ENCODE measurements at places on chromosomes 1 and 21.
A peak's percentile ranks its signal among the peaks of the same experiment; 100 is the strongest.

GRCh38 chr1:118151312-118151937 lies 33.6 kb downstream of the SPAG17 start:
- no peak for DNase-seq

DNA sequence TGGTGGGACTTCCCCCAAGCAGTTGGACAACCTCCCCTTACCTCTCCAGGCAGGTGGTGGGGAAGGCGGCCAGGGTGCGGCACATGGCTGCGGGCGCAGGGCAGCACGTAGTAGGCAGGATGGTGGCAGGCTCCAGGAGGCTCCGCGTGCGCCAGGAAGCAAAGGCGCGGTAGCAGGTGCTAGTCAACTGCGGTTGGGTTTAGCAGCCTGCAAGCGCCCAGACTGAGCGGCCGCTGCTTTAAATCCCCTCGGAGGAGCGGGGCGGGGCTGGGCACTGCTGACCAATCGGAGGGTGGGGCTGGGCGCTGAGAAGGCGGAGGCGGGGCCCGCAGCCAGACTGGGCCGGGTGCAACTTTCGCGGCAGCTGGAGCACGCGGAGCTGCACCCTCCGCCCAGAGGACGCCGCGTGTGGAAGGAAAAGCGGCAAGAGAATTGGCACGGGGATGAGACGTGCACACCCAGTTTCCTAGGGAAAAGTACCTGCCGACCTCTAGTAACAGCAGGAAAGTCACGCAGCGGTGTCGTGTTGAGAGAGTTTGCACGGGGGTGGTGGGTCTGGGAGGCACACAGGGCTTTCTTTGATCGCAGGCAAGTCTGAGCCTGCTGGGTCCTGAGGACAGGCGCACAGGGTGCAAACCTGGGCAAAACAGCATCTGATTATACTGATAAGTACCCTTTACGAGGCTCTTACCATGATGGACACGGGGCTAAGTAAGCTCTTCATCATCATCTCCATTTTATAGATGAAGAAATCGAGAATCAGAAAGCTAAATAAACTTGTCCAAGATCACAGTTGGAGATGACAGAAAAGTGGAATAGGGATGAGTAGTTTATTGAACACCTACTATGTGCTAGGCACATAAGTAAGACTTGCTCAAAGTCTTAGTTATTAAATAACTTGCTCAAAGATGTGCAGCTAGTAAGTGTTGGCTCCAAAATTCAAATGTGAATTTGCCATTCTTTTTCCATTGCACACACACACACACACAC lies at the start of gene RGS16:
Gene RGS16 (minus strand): TSS at position 215 of the 990 bp plus-strand sequence. CDS start 130 bp downstream, at position 85.
- DNase-seq: no peak

DNA sequence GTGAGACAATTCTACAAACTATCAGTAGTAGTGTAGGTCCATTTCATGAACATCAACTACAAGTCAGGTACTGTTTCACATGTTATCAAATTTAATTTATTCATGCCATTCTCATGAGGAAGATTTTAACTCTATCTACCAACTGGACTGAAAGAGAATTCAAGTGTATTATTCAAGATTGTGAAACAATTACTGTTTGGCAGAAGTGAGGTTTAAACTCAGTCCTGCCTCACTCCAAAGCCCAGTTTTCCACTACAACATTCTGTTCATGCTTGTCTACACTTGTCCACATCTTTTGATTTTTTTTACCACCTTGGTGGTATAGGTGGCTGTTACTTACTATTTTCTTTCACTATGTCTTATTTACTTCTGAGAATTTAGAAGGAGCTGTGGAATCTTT lies 272.9 kb downstream of the TGFB2 start:
- DNase-seq: no peak

DNA sequence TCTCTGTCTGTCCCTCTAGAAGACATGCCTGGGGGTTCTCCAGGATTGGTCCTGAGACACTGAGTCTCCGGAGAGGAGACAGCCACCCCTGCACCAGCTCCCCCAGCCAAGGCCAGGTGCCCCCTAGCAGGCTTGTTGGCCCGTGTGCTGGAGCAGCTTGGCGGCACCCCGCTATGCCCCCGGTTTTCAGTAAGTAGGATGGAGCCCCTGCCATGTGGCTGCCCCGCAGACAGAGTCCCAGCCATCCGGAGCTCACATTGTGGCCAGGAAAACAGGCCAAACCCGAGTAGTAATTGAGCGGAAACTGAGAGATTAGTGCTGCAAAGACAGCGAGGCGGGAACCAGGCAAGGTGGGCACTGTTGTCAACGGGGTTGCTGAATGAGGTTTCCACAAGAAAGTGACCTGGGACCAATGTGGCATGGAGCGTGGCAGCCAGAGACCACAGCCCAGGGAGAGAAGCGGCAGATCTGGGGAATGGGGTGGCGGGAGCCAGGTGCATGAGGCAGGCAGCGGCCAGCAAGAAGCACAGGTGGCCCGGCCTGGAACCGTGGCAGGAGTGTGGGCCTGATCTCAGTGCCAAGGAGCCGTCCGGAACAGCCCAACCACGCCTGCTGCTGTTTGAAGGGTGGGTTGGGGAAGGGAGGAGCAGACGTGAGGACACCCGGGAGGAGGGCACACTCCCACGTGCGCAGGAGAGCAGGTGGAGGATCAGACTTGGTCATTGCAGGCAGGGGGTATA lies 137.4 kb upstream of the VAMP3 start:
- no peak for DNase-seq

DNA sequence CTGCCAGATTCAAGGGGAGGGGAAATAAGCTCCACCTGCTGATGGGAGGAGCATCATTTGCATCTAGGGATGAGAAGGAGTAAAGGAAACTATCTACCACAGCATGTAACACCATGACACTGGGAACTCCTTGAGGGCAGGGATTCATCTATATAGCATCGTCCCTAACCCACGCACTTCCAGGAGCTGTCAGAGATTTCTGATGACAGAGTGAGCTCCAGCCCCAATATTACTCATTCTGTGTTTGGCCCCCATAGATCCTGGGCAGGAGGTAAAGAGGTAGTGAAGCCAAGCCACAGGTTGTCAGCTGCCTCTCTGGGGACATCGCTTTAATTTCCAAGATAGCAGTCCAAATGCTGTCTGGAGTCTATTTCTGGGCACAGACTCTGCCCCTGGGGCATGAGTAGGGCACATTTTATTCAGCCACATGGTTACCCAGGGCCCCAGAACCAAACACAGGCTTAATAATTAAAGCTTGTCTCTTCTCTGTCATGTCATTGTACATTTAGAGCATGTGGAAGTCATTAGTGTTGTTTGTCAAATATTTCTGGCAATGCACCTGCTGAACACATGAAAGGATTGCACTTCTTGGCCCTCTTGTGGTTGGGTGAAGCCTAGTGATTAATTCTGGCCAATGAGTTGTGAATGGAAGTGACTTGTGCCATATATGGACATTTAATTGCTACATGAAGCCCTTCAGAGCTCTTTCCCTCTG lies 105.9 kb upstream of the POU3F1 start:
- no peak for DNase-seq

DNA sequence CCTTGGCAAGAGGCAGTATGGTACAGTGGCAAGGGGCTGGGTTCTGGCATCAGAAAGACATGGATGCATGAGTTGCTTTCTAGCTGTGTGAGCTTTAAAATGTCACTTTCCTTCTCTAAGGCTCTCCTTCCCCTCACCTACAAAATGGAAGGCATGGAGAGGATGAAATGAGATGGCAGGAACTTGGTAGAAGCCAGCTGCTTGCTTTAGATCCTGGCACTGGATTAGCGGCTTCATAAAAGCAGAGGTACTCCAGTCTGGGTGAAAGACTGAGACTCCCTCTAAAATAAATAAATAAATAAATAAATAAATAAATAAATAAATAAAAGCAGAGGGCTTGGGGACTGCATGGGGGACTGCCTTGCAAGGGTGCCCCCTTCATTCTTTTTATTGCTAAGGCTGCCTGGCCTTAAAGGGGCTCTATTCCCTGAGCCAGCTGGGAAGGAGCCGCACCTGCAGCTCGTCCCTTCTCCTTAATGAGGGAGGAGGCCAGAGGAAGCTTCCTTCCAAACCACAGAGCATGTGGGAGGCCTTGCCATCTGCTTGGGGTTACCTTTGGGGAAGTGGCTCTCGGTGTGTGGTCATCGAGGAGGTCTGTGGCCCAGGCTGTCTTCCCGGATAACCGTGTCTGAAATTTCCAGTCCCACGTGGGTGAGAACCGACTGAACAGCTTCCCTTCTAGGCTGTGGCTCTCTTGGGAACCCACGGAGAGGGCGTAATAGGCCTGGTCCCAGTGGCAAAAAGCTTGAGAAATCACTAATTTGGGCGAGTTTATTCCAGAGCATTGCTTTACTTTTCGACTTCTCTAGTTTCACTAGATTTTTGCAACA lies 2.0 kb upstream of the ATP13A2 start:
- DNase-seq: no peak

DNA sequence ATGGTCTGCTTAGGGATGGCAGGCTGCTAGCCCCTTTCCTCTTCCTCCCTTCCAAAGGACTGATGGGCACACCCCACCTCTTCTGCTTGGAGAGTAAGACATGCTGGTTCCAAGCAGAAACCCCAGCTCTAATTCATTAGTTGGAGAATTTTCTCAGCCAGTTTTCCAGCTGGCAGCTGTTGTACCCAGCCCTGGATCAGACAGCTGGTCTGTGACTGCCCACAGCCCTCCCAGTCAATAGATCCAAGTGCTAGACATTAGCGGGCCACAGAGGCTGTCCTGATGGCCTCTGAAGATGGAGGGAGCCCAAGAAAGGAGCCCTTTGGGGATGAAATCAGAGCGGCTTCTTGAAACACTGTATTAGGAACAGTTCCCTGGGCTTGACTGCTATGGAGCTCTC lies 35.8 kb downstream of the ACOT11 start:
- DNase-seq: no peak

DNA sequence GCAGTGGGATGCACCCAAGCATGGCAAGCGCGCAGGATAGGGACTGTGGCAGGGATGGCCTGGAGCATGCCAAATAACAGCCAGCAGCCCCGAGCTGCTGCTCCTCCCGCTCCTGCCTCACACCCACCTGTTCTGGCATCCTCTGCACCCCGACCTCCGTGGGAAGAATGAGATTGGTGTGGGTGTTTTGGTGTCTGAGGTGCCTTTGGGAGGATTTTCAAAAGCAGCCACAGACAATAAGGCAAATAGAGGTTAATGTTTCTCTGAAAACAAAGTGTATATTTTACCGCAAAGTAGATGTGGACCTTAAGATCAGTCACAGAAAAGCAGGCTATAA lies 35.5 kb downstream of the IGFN1 start:
- DNase-seq: no peak

DNA sequence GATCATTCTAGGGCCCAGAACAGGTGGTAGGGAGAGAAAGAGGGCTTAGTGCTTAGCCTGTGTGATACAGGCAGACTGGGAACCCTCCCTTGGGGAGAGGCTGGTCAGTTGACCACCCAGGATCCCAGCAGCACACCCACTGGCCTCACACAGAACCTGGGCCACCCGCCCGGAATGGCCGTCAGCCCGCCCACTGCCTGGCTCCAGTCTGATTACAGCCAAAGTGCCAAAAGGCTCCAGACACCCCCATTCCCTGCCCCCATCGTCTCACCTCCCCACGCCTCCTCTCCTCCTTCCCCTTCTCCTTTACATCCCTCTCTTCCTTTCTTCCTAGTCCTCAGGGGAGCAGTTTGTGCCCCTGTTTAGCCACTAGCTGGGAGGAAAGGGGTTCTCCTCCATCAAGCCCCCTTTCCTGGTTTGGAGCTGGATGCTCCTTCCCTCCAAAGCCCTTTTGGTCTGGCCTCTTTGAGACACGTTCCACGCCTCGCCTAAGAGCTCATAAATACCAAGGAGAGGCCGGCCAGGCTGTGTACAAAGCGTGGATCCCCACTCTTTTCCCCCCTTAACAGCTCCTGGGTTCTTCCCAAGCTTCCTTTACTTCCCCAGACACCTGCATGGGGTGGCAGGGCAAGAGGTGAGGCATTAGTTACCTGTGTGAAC lies 4.6 kb upstream of the WNT2B start:
- DNase-seq: no peak

- DNase-seq: no peak
These were observed 193.8 kb downstream of the ST6GALNAC3 start for GRCh38 chr1:76268341-76268740.

DNA sequence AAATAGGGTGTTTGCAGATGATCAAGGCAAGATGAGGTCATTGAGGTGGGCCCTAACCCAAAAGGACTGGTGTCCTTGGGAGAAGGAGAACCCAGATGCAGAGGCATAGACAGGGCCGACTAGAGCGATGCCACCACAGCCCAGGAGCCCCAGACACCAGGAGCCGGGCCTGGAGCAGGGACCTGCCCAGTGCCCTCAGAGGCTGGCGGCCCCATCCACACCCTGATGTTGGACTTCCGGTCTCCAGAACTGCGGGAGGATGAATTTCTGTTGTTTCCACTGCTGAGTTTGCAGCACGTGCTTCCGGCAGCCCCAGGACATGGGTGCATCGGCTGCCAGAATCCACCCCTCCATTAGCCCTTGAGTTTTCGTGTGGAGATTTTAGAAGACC lies 7.2 kb upstream of the ACTRT2 start:
- no peak for DNase-seq

- no peak for DNase-seq
These were observed 1.2 kb downstream of the LRRC42 start for GRCh38 chr1:53947172-53947907.

DNA sequence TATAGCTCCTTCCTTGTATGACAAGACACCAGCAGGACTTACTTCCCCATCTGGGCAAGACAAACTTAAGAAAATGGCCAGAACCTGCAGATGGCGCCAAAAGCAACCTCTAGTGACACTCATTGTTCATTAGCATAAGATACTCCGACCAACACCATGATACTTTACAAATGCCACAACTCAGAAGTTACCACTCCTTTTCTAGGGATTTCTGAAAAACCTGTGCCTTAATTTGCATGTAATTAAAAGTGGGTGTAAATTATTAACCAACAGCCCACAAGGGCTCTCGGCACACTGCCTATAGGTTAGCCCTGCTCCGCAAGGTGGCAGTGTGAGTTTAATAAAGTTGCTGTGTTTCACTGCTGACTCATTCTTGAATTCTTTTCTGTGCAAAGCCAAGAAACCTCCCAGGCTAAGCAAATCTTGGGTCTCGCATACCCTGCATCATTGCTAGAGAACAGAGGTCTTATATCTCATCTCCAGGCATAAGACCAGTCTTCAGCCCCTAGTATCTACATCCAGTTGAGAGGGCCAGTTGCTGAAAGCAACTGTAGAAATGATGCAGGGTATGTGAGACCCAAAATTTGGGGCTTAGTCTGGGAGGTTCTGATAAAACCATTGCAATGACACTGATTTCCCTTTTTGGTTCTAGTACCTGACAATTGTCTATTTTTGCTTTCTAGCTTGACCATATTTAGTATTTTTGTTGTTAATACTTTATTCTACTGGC lies 86.4 kb downstream of the FAF1 start:
- peak; percentile 52 for DNase-seq

GRCh38 chr1:109514846-109515245 lies 5.3 kb upstream of the AMIGO1 start:
- DNase-seq: no peak

All from HS-27A (cell line).